Cortex of kidney (tissue), 1 donor: ENCODE measurements at places on chromosomes 16 and 17.

GRCh38 chr17:15910791-15911190 is 34.1 kb upstream of the ADORA2B start:
- no peak for DNase-seq

GRCh38 chr16:48347191-48347865 is 37.9 kb downstream of the SIAH1 start:
- no peak for DNase-seq

- DNase-seq = no peak
Measured at GRCh38 chr17:10196941-10197340, 1.5 kb downstream of the GAS7 start.

GRCh38 chr17:75847614-75848522 is 3.7 kb upstream of the UNC13D start:
- DNase-seq = no peak
